ENCODE measurements at places on chromosomes 3 and 15.

DNA sequence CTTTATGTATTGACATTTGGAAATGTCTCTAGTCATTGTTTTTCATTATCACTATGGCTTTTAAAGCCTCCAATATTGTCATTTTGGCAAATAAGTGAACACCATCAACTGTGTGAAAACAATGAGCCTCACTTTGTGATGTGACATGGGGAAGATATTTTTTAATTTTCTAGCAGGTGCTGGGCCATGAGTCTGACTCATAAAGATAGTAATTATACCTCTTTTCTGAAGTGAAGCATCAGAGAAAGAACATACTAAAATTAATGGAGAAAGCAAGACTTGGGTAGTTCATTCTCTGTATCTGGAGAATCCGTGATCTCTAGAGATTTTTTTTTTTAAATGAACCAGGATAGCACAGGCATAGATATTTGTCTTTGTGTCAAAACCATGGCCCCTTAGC lies 100.8 kb downstream of the CCNL1 start:
- no peak for DNase-seq

GRCh38 chr3:5423076-5423475 lies 235.6 kb downstream of the EDEM1 start:
- DNase-seq = no peak

GRCh38 chr3:157626817-157627216 lies 123.6 kb upstream of the VEPH1 start:
- no peak for DNase-seq

GRCh38 chr3:157438194-157438730 lies 1.6 kb downstream of the PTX3 start:
- no peak for DNase-seq

DNA sequence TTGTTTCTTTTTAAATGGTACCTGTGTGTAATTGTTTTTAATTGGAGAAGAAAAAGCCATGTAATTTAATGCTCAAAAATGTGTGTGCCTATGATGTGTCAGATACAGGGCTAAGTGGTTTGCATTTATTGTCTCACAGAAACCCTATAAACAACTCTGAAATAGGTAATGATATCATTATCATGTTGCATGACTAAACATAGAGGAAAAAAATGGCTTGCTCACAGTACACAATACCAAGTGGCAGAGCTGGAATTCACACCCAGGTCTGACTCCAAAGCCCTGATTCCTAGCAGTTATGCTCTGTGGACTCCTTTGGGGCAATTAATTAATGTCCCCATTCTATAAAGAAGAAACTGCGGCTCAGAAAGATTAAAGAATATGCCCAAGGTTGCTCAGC lies 237.4 kb upstream of the TRIM42 start:
- DNase-seq = no peak

DNA sequence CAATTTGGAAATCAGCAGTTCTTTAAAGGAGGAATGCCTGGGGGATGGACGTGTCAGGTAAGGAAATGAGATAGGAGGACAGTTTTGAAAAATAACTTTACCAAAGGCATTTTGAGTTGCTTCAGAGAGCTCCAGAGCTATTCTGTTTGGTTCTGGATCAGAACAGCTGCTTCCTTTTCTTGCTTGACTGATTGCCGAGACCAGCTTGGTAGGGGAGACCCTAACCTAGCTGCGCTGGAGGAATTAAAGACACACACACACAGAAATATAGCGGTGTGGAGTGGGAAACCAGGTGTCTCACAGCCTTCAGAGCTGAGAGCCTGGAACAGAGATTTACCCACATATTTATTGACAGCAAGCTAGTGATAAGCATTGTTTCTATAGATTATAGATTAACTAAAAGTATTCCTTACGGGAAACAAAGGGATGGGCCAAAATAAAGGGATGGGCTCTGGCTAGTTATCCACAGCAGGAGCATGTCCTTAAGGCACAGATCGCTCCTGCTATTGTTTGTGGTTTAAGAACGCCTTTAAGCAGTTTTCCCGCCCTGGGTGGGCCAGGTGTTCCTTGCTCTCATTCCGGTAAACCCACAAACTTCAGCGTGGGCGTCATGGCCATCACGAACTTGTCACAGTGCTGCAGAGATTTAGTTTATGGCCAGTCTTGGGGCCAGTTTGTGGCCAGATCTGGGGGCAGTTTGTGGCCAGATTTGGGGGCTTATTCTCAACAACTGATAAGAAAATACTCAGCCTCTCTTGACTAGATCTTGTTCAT lies 556.0 kb downstream of the ROBO1 start:
- no peak for DNase-seq

- DNase-seq = no peak
These were observed 88.1 kb upstream of the NEO1 start for GRCh38 chr15:72964135-72964534.

- no peak for DNase-seq
These were observed 26.6 kb downstream of the COL8A1 start for GRCh38 chr3:99665017-99665416.

GRCh38 chr15:94240480-94240879 lies 9.1 kb downstream of the MCTP2 start:
- no peak for DNase-seq

- no peak for DNase-seq
These were observed 111.5 kb downstream of the TBL1XR1 start for GRCh38 chr3:177085794-177086193.

GRCh38 chr3:136690599-136690998 lies 61.6 kb downstream of the STAG1 start:
- DNase-seq = no peak

DNA sequence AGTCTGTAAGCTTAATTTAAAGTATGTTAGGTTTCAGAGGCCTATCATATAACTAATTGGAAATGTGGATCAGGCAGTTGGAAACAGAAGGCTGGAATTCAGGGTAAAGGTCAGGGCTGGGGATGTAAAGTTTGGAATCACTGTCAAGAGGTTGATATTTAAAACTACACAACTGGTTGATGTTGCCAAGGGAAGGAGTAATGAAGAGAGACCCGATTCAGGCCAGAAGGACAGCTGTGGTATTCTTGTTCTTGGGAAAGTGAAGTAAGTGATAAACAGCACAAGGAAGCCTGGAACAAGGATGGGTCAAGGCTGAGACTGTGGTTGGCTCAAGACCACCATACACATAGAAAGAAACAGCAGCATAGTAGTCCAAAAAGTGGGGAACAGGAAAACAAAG lies 654.2 kb downstream of the NTRK3 start:
- DNase-seq = no peak

GRCh38 chr3:170734043-170734734 lies 135.8 kb downstream of the RPL22L1 start:
- no peak for DNase-seq

DNA sequence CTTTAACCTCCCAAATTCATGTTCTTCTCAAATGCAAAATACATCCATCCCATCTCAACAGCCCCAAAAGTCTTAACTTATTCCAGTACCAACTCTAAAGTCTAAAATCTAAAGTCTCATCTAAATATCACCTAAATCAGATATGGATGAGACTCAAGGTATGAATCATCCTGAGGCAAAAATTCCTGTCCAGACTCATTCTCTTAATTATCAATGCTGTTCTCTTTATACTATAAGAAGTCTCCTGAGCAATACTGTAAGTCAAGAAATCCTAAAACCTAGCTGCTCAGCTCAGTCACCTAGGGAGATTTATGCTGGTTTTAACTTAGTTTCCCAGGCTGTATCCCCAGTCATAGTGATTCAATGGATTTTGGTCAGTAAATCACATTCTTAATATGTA lies 11.1 kb downstream of the RAD18 start:
- no peak for DNase-seq

GRCh38 chr3:169699070-169699469 lies 35.6 kb upstream of the MECOM start:
- no peak for DNase-seq

- no peak for DNase-seq
These were observed 8.2 kb downstream of the TBC1D23 start for GRCh38 chr3:100269001-100269400.

GRCh38 chr15:90234096-90234988 lies at the start of gene GDPGP1:
GDPGP1 (plus strand) TSS chr15:90234209; CDS start chr15:90240909, 6,700 bp downstream.
- no peak for DNase-seq

GRCh38 chr3:13013566-13013965 lies 59.7 kb downstream of the IQSEC1 start:
- DNase-seq = no peak

DNA sequence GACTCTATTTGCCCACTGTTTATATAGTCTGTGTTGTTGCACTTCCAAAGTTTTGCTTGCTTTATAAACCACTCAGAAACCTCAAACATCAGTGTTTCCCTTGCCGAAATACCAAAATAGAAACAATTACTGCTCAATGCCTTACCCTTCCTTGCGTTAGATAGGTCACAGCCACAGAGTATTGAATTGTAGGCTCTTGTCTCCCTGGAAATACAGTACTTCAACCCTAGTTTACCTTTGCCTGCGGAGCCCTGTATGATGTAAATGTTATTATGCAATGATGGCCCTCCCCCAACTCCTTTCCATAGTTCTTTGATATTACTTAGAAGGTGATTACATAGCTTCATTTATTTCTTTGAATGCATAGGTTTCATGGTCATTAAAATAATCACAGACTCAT lies 44.2 kb downstream of the SOX2 start:
- no peak for DNase-seq

GRCh38 chr3:167918008-167918596 lies 177.6 kb downstream of the GOLIM4 start:
- no peak for DNase-seq

DNA sequence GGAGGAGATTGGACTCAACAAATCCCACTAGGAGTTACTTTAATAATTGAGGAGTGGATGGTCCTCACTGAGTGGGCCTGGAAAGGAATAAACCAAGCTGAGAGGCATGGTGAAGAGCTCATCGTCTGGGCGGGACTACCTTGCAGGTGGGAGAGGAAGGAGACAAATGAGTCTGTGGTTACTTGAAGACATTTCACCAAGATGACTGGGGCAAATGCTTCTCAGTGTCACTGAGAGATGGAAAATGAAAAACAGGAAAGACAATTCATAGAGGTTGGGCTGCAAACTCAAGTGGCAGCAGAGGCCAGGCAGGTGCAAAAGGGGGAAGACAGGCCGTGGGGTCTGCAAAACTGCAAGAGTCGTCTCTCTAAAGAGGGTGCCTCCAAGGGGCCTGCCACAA lies 1.5 kb upstream of the ARHGAP31 start:
- no peak for DNase-seq

DNA sequence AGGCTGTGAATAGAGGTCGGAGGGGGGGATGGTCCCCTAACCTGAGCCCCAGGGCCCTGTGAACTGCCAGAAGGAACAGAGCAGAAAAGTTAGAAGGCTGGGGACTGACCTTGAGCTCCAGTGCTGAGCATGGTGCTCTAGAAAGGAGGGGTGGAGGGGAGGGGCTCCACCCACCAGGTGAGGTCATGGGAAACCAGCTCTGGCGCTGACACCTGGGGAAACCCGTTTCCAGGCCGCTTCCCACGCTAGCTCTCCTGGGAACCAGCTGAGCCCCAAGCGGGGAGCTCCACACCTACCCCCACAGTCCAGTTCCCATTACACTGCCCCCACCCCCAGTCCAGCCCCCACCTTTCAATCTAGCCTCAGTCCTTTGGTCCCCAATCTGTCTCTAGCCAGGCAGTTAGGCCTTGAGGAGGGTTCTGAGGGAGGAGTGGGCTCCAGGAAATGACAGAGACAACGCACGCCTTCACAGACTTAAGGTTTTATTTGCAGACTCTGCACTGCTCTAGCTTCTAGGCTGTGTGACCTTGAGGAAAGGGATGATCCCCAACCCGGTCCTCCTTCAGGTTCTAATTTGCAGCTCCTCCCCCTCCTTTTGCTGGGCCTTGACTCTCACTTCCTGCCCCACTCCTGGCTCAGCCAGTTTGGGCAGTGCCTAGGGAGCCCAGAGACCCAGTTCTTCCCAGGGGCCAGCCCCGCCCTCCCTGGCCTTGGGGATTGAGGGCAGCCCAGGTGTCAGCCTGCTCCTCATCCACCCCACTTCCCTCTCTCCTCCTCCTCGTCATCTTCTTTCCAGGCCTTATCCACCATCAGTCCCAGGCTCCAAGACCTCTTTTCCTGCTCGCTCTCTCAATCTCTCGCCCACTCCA lies 2.1 kb downstream of the RHOV start:
- DNase-seq = no peak

DNA sequence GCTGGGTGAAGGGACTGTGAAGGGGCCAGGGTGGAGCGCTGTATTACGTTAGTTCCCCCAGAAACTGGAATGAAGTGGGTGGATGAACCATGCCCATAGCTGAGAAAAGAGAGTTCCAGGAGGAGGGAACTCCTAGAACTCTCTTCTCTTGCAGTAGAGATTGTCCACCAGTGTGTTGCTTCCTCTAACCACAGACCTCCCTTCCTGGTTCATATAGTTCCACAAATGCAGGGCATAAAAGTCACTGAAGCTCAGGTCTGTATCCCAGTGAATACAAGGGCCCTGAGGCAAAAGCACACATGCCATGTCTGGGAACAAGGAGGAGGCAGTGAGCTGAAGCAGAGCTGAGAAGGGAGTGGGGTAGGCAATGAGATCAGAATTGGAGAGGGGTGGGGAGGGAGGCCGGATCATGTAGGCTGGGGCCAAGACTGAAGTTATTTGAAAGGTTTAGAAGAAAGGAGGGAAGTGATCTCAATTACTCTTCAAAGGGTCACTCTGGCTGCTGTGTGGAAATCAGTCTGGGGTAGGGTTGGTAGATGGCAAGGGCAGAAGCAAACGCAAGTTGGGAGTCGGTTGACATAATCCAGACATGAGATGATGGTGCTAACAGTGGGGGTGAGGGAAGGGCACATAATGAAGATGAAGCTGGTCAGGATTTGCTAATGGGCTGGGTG lies 6.5 kb downstream of the A4GNT start:
- no peak for DNase-seq

DNA sequence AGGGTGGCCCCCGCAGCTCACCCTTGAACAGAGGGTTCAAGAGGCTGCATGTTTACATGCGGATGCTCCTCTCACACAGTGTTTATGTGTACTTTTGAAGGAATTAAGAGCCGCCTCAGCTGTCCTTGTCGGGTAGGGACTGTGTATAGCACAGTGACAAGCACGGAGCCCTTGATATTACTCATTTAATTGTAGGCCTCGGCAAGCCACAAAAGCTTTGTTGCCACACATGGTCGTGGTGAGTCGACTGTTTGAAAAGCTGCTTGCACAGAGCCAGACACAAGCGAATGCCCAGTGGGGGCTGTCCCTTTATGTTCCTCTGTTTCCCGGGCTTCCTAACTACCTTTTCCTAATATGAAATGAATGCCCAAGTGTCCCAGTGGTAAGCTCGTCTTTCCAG lies 4.5 kb downstream of the ESYT3 start:
- no peak for DNase-seq

- DNase-seq = no peak
These were observed 12.4 kb downstream of the TPM1 start for GRCh38 chr15:63054985-63055384.
